Aorta (tissue), 5 donors: ENCODE measurements at places on chromosomes 13 and 19. TPM values are rescaled to one million over a fixed set of nuclear protein-coding genes. Genes with fewer than 3 reads are reported as not detected.

DNA sequence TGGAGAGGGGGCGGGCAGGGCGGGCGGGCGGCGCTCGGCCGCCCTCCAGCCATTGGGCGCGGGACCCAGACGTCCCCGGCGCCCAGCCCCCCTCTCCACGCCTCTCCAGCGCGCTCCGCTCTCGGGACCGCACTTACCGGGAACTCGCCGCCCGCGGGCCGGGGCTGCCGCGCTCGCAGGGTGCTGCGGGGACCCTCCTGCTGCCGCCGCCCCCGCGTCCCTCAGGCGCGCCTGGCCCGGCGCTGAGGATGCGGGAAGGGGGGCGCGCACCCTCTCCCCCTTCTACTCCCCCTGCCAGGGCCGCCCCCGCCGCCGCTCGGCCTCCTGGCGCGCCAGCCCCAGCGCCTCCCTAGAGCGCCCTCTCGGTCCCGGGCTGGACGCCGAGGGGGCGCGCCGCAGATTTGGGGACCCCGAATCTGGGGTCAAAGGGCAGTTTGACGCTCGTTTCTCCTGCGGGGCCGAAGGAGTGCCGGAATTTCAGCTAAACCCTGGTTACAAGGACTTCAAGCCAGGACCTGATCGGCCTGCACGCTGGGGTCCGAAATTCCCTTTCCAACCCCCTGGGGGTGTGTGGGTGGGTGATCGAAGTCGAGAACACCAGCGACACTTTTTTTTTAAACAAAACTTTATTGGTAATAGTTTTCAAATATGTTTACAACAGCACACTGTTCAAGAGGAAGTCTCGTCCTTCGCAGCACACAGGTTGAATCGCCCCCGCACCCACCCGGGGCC lies 696 bp upstream of the SAMD1 start:
- H3K27me3 ChIP-seq, result no peaks in the 10 kb centered on the region
- H3K27ac ChIP-seq, result peak overlapping the region; percentile 46
- H3K4me3 ChIP-seq, result peak overlapping the region; percentile 96
- H3K4me1 ChIP-seq, result no peaks in the 10 kb centered on the region

GRCh38 chr13:34276764-34277163 lies 458.8 kb downstream of the RFC3 start:
- no peaks in the 10 kb centered on the region for H3K27me3 ChIP-seq
- H3K36me3 ChIP-seq, result no peaks in the 10 kb centered on the region
- H3K4me3 ChIP-seq, result no peak overlapping the region
- DNase-seq, result no peak

DNA sequence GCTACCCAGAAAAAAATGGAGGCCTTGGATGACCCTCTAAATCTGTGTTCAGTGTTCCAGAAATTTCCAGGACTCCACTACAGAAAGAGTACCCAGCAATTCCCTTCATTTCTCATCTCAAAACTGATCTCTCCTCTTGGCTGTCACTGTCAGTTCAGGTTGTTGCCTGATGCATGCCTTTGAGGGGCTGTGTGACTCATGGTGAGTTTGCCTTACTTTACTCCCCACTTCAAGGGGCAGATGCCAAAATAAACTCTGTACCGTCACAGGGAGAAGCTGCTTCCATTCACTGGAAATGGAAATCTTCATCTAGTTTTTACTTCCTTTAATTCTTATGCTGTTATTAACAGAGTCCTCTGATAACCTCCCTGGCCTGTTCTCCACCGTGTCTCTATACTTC lies 1075.0 kb downstream of the DIAPH3 start:
- H3K27me3 ChIP-seq, result no peaks in the 10 kb centered on the region
- no peak for DNase-seq
- no peaks in the 10 kb centered on the region for H3K4me1 ChIP-seq
- H3K27ac ChIP-seq, result no peak overlapping the region

GRCh38 chr19:45990113-45990728 lies 5.0 kb upstream of the CCDC61 start:
- no peaks in the 10 kb centered on the region for H3K4me1 ChIP-seq
- H3K36me3 ChIP-seq, result no peaks in the 10 kb centered on the region
- H3K27me3 ChIP-seq, result no peaks in the 10 kb centered on the region

DNA sequence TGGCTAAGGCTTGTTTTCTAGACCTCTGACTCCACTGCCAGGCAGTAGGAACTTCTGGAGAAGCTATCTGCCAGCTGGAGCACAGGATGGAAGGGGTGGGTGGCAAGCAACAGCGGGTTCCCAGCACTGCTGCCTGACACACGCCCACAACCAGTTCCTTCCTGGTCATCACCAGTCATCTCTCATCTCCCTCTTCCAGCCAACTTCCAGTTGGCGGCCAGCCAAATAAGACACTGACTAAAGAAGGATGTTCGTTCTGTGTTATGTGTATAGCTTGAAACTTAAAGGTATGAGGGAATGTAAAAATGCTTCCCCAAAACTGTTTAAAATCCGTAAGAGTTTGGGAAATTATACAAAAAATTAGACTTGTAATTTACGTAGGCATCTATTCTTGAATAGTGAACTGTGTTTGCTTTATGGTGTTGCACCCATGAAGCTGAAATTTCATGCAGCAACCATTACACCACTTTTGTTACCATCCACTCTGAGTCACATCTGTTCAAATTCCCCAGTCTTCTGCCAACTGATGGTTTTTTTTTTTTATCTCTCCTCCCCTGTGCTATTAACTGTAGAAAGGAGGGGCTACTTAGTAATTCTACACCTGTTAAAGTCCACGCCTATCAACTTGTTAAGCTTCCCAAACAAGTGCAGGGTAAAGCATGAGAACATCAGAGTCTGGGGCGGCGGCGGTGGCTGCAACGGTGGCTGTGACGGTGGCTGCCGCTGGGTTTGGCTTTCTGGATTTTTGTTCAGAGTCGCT lies 86.2 kb upstream of the FRY start:
- H3K36me3 ChIP-seq, result peaks cover 2% of the 10 kb centered on the region
- no peaks in the 10 kb centered on the region for H3K27me3 ChIP-seq
- H3K27ac ChIP-seq, result no peak overlapping the region

DNA sequence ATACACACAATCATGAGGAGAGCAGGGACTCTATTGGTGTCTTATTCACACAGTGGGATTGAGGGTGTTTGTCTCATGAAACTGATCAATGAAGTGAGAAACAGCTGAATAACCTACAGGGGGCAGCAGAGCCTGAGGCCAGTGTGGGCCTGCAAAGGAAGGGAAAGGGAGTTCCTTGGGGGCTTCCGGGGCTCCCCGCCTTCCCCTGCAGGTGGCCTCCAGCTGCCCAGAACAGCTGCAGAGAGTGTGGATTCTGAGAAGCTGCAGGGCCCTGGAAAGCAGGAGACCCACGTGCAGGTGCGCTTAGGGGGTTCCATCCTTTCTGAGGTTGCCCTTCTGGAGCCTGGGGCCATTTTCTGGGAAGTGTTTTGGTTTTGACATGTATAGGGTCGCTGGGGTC lies 20.1 kb downstream of the ZNF763 start:
- H3K4me1 ChIP-seq, result no peaks in the 10 kb centered on the region
- no peaks in the 10 kb centered on the region for H3K36me3 ChIP-seq
- no peak for DNase-seq
- no peak overlapping the region for H3K4me3 ChIP-seq
- H3K27me3 ChIP-seq, result no peaks in the 10 kb centered on the region

DNA sequence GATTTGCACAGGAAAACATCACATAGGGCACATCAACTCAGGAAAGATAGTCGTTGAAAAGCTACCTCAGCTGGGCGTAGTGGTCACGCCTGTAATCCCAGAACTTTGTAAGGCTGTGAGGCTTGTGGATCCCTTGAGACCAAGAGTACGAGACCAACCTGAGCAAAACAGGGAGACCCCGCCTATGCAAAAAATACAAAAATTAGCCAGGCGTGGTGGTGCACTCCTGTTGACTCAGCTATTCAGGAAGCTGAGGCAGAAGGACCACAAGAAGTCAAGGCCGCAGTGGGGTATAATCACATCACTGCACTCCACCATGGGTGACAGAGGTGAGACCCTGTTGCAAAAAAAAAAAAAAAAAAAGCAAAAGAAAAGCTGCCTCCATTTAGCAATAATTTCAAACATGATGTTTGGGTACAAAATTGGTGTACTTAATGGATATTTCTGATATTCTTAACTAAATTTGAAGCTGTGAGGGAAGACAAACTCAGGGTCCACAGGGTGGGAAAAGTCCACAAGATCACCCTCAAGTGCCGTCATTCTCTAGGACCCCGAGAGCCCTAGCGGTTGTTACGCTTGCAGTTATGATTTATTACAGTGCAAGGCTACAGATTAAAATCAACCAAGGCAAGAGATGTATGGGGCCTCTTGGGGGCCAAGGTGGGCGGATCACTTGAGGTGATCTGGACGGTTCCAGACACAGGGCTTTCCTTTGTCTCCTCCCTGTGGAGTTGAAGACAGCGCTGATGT lies 42.5 kb upstream of the LDLR start:
- no peak overlapping the region for H3K4me3 ChIP-seq
- H3K27ac ChIP-seq, result no peak overlapping the region
- no peaks in the 10 kb centered on the region for H3K27me3 ChIP-seq
- no peaks in the 10 kb centered on the region for H3K4me1 ChIP-seq
- H3K36me3 ChIP-seq, result no peaks in the 10 kb centered on the region
- DNase-seq, result no peak

DNA sequence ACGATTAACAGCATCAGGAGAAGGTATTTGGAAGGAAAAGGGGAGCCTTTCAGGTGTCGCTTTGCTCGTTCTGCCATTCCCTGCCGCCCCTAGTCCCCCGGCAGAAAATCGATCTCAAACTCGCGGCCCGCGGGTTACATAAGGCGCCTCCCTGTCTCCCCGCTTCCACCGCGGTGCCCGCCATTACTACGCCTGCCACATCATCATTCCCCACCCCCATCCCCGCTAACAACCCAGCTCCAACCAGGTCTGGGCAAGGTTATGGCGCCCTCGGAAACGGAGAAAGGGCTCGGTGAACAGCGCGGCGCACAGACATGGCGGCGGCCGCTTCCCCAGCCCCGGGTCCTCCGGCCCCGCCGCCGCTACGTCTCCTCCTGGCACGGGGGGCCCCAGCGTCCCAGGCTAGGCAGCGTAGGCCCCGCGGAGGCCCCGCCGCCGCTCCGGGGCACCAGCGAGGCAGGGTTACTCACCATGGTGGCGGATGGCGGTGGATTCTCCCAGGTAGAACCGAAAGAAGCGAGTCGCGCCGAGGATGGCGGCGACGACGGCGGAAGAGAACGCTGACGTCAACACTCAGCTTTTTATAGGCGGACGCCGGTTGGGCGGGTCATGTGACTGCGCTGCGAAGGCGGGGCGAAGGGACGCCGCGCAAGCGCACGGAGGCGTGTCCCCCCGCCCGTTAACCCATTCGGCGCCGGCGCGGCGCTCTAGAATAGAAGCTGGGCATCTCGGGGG lies at the start of gene EEF2:
EEF2 (minus strand) TSS at position 556 of the 735 bp plus-strand sequence; CDS start at position 473, 83 bp downstream.
- H3K27me3 ChIP-seq, result no peaks in the 10 kb centered on the region
- H3K27ac ChIP-seq, result peak within 1 kb of the TSS; percentile 81
- no peaks in the 10 kb centered on the region for H3K4me1 ChIP-seq
- DNase-seq, result peak; percentile 96

GRCh38 chr19:2087621-2088100 lies 8.5 kb downstream of the MOB3A start:
- no peaks in the 10 kb centered on the region for H3K27me3 ChIP-seq
- H3K4me3 ChIP-seq, result no peak overlapping the region
- no peak for DNase-seq
- H3K4me1 ChIP-seq, result no peaks in the 10 kb centered on the region
- H3K36me3 ChIP-seq, result no peaks in the 10 kb centered on the region

DNA sequence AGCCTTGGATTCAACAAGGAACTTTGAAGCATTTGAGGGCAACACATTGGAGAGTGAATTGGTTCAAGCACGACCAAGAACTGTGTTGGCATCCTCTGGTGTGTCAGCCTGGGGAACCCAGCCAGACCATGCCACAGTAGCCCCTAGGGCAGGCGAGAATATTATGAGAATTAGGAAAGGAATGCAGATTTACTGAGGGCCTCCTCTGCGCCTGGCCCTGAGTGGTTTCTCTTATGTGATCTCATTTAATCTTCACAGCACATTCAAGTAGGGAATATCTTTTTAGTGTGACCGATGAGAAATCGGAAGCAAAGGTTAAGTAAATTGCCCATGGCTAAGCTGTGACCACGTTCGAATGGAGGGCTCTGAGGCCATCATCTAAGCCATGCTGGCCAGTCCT lies 15.3 kb upstream of the ERICH6B start:
- H3K4me3 ChIP-seq, result no peak overlapping the region
- no peaks in the 10 kb centered on the region for H3K36me3 ChIP-seq
- DNase-seq, result no peak
- no peaks in the 10 kb centered on the region for H3K4me1 ChIP-seq
- no peak overlapping the region for H3K27ac ChIP-seq

- no peak for DNase-seq
- H3K36me3 ChIP-seq, result no peaks in the 10 kb centered on the region
- H3K27me3 ChIP-seq, result no peaks in the 10 kb centered on the region
- H3K27ac ChIP-seq, result no peak overlapping the region
- H3K4me3 ChIP-seq, result no peak overlapping the region
Measured at GRCh38 chr13:110816500-110816899, 98.4 kb downstream of the ANKRD10 start.

DNA sequence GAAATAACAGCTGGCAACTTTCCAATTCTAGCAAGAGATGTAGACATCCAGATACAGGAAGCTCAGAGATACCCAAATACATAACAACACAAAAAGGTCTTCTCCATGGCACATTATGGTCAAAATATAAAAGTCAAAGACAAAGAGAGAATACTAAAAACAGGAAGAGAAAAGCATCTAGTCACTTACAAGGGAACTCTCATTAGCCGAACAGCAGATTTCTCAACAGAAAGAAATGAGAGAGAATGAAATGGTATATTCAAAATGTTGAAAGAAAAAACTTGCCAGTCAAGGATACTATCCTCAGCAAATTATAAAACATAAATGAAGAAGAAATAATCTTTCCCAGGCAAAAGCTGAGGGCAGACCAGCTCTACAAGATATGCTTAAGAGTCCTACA lies 12.4 kb downstream of the ZNF780A start:
- H3K4me1 ChIP-seq, result no peaks in the 10 kb centered on the region
- peaks cover 19% of the 10 kb centered on the region for H3K36me3 ChIP-seq
- no peak overlapping the region for H3K27ac ChIP-seq
- DNase-seq, result no peak

CGB5 gene
- not detected for total RNA-seq

ZNF208 gene
- 23.2 TPM for total RNA-seq

KLK13 gene
- not detected for total RNA-seq

CEACAM21 gene
- 3.1 TPM for total RNA-seq

FUT3 gene
- not detected for total RNA-seq
